Activated T-helper 9 cell treated with anti-CD3 and anti-CD28 coated beads, Interleukin-2, amount 50 U/mL, for 16 hours (primary cell): ENCODE measurements at places on chromosomes 13 and 19.
A peak's percentile ranks its signal among the peaks of the same experiment; 100 is the strongest.

- no peak for DNase-seq
These were observed 1049.0 kb downstream of the OLFM4 start for GRCh38 chr13:54077569-54077968.

DNA sequence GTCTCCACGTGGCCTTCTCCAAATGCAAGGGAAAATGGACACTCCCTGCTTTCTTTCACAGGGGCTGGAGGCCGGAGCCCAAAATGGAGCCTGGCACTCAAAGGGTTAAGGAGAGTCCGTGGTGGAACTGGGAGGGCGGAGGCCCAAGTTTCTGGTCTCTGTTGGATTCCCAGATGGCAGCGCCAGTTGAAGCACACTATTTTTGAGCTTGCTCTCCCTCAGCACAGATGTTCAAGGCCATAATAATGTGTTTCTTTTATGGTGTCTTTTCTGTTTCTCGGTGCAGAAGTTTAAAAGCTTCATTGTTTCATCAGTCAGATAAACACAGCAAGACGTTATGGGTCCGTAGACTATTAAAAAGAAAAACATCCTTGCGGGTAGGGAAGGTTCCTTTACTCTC lies 67.6 kb downstream of the TNFRSF19 start:
- DNase-seq = no peak

GRCh38 chr19:31902821-31903220 lies 442.6 kb upstream of the ZNF507 start:
- no peak for DNase-seq

DNA sequence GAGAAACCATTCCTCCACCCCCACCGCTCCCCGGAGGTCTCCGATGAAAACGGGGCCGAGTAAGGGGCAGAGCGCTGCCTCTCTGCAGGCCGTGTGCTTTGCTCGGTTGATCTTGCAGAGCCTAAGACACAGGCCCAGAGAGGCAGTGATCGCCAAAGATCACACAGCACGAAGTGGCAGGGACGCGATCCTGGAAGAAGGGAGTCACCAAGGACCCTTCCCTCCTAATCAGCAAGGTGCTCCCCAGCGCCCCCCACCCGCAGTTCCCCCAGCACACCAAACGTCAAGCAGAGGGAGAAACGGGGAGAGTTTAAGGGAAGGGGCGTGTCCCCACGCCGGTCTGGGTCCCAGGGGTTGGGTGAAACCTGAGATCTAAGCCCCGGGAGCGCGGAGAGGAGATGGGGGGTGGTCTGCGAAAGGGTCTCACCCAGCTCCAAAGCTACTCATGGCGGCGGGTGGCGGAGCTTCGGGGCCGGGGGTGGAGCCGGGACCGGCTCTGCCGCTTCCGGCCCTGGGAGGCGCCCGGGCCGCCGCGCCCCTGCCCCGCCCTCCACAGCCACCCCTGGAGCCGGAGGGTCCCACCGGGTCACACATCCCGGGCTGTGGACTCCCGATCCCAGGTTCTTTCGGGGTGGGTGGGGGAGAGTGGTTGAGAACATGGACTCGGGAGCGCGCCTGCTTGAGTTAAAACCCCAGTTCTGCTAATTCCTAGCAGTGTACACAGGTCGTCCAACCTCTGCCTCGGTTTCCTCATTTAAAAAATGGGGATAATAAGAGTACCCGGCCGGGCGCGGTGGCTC lies at the start of gene EML2:
TSS of gene EML2 (minus strand) at position 468 of the 800 bp plus-strand sequence. CDS start at position 447, 21 bp downstream.
- DNase-seq = peak; percentile 46

DNA sequence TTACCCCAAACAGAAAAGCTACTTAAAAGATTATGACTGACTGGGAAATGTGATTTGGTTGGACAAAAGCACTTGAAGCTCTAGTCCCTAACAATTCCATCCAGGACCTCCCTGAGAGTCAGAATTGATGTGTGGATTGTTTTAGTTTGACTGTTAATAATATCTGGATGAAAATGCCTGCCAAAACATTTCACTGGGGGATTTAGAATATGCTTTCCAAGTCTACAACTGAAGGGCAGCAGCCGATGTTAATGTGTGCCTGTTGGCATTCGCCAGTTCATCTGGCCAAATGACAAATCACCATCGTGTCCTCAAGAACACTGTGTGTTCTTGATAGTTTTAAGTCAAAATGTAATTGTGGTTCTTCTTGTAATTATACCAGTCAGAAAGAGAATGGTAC lies 76.0 kb upstream of the TSC22D1 start:
- no peak for DNase-seq

DNA sequence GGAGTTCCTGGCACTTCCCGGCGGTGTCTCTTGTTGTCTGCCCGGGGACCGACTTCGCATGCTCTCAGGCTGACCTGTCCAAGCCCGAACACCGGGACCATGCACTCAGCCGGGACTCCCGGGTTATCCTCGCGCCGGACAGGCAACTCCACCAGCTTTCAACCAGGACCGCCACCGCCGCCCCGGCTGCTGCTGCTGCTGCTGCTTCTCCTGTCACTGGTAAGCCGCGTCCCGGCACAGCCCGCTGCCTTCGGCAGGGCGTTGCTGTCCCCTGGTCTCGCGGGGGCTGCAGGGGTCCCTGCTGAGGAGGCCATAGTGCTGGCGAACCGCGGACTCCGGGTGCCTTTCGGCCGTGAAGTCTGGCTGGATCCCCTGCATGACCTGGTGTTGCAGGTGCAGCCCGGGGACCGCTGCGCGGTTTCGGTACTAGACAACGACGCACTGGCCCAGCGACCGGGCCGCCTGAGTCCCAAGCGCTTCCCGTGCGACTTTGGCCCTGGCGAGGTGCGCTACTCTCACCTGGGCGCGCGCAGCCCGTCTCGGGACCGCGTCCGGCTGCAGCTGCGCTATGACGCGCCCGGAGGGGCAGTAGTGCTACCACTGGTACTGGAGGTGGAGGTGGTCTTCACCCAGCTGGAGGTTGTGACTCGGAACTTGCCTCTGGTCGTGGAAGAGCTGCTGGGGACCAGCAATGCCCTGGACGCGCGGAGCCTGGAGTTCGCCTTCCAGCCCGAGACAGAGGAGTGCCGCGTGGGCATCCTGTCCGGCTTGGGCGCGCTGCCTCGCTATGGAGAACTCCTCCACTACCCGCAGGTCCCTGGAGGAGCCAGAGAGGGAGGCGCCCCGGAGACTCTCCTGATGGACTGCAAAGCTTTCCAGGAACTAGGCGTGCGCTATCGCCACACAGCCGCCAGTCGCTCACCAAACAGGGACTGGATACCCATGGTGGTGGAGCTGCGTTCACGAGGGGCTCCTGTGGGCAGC lies 661 bp downstream of the FREM2 start:
- DNase-seq = no peak

GRCh38 chr19:19490214-19490968 lies 25.0 kb downstream of the TSSK6 start:
- DNase-seq = peak; percentile 64
